ENCODE measurements at places on chromosomes 6 and 20.

DNA sequence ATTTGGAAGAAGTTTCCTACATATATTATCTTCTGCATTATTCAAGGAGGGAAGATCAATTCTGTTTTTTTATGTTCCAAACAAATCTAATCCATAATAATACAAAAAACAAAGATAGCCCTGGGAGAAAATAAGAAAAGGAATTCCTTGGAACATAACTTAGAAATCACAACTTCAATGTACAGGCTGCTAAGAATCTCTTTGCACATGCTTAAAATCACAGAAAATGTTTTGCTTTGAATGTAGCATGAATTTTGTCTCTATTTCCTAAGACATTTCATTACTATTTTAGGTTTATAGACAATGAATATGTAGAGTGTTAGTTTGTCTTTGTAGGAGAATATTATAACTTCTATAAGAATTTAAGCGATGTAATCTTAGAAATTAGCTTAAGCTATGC is 700.1 kb downstream of the RNF144B start:
- no peak for DNase-seq

- DNase-seq = no peak
Measured at GRCh38 chr20:54938707-54939106, 463.3 kb downstream of the DOK5 start.

DNA sequence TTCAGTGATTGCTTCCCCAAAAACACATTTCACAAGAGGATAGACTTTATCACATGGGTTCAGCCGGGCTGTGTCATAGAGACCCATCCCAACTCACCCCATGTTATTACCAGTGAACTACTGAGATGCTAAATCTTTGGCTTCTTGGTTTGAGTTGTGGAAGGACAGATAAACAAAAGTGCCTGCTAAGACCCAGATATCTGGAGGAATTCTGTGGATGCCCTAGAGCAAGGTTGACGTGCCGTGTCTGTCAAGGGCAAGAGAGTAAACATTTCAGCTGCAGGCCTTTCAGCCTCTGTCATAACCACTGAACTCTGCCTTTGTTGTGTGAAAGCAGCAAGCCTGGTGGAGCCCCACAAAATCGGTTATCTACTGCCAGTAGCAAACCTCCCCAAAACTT is 11.2 kb upstream of the THBD start:
- no peak for DNase-seq

GRCh38 chr6:71226151-71226550 is 62.5 kb upstream of the OGFRL1 start:
- DNase-seq = no peak

All from left lung (tissue), 14 donors.